ENCODE measurements at places on chromosomes 7 and 10.

GRCh38 chr10:71543608-71544170 lies 147.0 kb downstream of the CDH23 start:
- no peak for DNase-seq

DNA sequence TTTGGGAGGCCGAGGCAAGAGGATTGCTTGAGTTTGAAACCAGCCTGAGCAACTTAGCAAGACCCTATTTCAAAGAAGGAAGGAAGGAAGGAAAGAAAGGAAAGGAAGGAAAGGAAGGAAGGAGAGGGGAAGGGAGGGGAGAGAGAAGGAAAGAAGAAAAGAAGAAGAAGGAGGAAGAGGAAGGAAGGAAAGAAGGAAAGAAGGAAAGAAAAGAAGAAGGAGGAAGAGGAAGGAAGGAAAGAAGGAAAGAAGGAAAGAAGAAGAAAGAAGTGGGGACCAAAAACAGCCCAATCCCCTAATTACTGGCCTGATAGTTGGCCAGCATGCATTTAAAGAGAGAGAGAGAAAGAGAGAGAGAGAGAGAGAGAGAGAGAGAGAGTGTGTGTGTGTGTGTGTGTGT lies 66.4 kb downstream of the EEPD1 start:
- DNase-seq, result no peak

DNA sequence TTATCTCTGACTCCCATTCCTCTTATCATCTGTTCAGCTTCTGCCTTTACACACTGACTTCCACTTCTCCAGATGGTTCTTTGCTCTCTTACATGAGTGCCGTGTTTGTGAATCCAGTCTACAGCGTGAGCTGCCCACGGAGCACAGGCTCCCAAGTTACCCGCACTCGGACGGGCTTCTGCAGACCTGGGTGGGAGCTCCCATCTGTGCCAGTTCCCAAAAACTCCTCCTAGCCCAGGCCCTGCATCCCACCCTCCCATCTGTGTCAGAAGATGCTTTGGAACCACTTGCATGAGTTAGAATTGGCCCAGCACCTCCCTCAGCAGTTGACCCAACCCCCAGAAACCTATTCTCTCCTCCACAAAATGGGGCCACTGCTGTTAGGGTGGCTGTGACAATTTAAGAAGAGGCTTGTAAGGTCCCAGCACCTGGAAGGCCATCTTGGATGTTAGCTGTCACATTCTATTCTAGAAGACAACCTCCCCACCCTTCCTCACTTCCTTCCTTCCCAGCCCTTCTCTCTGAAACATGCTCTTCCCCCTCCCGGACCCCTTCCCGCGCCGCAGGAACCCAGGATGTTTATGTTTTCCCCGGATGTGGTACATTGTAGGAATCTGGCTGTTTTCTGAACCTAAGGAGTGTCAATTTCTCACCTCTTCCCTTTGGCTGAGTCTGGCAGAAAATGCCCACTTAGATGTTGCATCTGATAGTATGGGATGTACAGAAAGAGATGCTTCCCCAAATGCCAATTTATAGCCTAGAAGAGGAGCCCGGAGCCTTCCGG lies 79.2 kb downstream of the CCDC3 start:
- DNase-seq, result no peak

GRCh38 chr10:62613424-62613823 lies 191.1 kb upstream of the ADO start:
- no peak for DNase-seq

- no peak for DNase-seq
Measured at GRCh38 chr7:115719963-115720362, 310.6 kb downstream of the TFEC start.

DNA sequence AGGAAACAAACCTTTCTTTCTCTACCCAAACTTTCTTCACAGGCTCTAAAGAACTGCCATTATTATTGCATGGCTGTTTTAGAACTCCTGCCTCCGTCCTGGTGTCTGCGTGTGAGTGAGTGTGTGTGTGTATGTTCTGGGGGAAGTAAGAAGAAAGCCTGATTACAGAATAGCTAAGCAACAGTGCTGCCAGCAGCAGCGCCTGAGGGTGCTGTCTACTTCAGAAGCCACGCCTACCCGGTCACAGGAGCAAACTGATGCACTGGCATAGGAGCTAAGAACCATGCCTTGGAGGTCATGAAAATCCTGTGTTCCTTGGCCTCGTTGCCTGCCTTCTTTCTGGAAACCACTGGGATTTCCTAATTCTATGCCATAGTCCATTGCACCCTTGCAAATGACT lies 25.2 kb downstream of the LIPK start:
- DNase-seq, result no peak

All from GM04503 (cell line).